Endothelial cell (in vitro differentiated cells): ENCODE measurements at places on chromosomes 2 and 18. TPM values are rescaled to one million over a fixed set of nuclear protein-coding genes. Genes with fewer than 3 reads are reported as not detected.

ERMN gene
- 0.36 TPM for total RNA-seq

PTH2R gene
- total RNA-seq, result not detected

COL4A4 gene
- 0.15 TPM for total RNA-seq

AGXT gene
- not detected for total RNA-seq

EVA1A gene
- 19.9 TPM for total RNA-seq

DSG4 gene
- total RNA-seq, result not detected

FIGN gene
- 14.0 TPM for total RNA-seq

TNS1 gene
- total RNA-seq, result 11.6 TPM

GKN1 gene
- not detected for total RNA-seq

BMP10 gene
- total RNA-seq, result not detected

RAX gene
- total RNA-seq, result not detected

LBX2 gene
- not detected for total RNA-seq

BCL2 gene
- 9.2 TPM for total RNA-seq

ZNF142 gene
- 26.6 TPM for total RNA-seq

IGFBP2 gene
- total RNA-seq, result 1,170 TPM

PARD6G gene
- total RNA-seq, result 10.4 TPM

LRP2 gene
- total RNA-seq, result 0.23 TPM

PAX8 gene
- 2.1 TPM for total RNA-seq

FAM237A gene
- not detected for total RNA-seq

XDH gene
- 1.0 TPM for total RNA-seq

ZSWIM2 gene
- total RNA-seq, result not detected

CHRNG gene
- total RNA-seq, result not detected

HTR2B gene
- total RNA-seq, result 0.80 TPM

OTOS gene
- not detected for total RNA-seq

CERKL gene
- 0.08 TPM for total RNA-seq

CEP192 gene
- total RNA-seq, result 23.2 TPM

BOLL gene
- not detected for total RNA-seq
